Naive thymus-derived CD8-positive, alpha-beta T cell (primary cell): ENCODE measurements at places on chromosomes 3 and 15. TPM values are rescaled to one million over a fixed set of nuclear protein-coding genes. Genes with fewer than 3 reads are reported as not detected.

DNA sequence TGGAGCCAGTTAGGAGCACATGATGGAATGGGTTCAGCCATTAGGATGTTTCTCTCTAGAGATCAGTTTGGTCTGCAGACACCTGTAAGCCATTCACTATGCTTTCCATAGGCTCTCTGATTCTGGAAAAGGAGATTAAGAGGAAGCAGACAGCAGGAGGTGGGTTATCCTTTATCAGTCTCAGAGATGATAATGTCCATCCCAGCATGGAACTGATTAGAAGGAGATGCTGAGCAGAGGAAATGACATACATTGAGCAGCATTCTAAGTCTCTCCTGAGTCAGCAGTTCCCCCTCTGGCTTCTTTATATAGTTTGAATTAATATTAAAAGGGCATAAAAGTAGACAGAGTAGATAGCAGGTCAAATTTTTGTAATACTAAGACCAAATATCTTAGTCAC, 591.1 kb downstream of the GBE1 start:
- DNase-seq, result no peak

DNA sequence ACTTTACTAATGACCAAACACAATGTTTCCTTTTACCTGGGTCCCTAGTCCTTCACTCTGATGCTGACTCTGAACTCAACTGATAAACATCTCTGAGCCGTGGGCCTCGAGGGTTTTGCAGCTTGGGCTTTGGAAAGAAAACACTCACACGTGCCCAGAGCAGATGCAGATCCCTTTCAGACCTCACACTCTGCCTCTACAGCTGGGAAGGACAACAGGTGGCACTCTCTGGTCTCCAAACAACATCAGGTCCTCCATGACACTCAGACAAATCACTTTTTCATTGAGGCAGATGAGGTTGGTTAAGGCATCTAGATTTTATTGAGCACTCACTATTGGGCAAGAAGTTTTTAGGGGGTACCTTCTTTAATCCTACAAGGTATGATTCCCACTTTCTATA, 64.7 kb upstream of the NTRK3 start:
- no peak for DNase-seq

DNA sequence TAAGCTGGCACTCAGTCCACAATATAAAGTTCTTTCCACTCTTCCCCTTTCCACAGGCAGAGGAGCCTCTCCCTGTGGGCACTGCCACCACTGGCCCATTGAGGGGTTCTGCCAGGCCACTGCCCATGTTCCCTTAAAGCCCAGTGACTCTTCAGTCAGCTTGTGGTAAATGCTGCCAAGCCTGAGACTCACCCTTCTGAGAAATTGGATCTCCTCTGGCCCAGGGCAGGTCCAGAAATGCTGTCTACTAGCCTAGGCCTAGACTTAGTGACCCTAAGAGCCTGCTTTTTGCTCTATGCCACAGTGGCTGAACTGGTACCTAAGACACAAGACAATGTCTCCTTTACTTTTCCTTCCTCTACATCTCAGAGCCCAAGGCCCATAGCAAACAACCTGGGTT, 295.8 kb downstream of the RBMS3 start:
- no peak for DNase-seq

DNA sequence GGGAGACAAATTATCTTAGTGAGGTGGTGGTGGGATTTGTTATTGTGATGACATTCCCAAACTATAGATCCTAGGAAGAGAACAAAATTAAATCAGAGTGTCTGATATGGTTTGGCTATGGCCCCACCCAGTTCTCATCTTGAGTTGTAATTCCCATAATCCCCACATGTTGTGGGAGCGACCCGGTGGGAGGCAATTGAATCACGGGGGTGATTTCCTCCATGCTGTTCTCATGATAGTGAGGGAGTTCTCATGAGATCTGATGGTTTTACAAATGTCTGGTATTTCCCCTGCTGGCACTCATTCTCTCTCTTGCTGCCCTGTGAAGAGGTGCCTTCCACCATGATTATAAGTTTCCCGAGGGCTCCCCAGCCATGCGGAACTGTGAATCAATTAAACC, 62.0 kb downstream of the RPL22L1 start:
- DNase-seq, result no peak

DNA sequence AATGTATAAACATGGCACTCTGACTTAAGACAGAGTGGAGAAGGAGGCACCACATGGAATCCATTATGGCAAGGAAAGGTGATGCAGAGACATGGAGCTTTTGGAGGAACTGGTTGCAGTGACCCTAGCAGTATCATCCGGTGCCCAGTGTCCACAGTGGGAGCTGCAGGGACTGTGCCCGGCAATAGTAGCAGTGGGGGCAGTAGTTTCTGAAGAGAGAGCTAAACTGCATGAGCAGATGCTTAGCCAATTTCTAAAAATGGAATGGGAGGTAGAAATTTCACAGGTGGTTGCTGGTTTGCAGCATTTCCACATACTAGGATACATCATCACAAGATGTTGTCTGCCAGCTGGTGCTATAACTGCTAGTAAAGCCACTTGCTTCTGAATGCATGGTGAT, 7.8 kb upstream of the TM2D3 start:
- DNase-seq, result no peak

DNA sequence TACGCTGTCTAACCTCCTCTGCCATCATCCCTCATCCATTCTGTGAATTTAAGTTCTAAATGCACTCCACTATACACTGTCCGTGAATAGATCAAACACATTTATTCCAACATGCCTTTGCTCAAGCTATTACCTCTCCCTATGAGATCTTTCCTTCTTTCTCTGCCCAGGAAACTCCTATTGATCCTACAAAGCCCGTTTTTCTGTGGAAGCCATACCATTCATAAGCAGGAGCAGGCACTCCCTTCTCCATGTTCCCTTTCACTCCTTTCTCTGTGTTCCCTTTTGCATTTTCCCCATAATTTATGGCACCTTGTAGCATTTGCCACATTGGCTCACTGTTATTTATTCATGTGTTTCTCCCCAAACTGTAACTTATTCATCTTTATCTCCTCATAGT, 501.6 kb downstream of the MAGI1 start:
- DNase-seq, result no peak

- no peak for DNase-seq
Measured at GRCh38 chr15:32643907-32644445, 2.5 kb downstream of the SCG5 start.

DNA sequence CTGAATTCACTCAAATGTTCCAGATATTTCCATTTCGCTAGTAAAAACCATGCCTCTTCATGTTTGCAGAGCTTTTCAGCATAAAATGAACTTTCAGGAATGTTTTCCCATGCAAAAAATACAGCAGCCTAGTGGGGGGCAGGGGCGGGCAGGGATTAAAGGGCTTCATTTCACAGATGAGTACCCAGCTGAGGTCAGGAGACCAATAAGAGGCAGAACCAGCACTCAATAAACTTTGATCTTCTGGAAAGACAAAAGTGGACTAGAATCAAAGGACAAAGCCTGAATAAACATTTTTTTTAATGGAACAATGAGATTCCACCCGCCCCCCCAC, 8.0 kb downstream of the KLHL25 start:
- no peak for DNase-seq

DNA sequence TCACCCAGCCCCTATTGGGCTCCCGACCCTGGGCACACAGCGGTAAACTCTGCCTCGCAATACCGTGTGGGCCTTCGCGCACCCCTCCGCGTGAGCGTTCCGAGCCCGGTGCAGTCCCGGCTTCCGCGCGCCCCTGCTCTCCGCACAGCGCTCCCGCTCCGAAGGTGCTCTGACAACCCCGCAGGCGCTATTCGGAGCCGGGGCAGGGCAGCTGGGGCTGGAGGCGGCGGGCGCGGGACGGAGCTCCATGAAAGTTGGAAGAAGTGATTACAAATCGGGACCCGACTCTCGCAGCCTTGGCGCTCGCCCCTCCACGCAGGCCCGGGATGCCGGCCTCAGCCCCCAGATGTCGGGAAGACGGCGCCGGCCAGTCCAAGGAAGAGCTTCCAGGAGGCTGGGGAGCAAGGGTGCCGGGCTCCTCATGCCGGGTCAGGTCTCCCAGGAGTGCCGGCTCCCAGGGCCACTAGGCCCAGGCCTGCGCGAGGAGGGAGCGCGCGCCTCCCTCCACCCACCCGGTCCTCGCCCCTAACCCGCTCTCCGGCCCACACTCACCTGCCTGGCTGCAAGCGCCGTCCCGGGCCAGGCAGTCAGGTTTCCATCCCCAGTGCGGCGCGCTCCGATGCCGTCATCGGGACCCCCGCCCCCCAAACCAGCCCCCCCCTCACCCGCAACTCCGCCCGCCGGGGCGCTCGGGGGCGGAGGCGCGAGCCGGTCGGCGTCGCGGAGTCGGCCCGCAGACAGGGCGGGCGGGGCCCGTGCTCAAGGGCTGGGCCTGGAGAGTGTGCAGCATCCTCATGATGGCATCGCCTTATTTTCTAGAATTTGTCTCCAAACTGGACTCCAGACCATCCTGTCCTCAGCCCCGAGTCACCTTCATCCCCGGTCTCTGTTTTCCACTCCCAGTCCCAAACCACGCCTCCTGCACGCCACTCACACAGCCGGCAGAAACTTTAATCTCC, at the start of gene KIF7:
TSS of gene KIF7 (minus strand) at position 621 of the 959 bp plus-strand sequence. CDS start 2,537 bp downstream, outside the sequence.
- no peak for DNase-seq

DNA sequence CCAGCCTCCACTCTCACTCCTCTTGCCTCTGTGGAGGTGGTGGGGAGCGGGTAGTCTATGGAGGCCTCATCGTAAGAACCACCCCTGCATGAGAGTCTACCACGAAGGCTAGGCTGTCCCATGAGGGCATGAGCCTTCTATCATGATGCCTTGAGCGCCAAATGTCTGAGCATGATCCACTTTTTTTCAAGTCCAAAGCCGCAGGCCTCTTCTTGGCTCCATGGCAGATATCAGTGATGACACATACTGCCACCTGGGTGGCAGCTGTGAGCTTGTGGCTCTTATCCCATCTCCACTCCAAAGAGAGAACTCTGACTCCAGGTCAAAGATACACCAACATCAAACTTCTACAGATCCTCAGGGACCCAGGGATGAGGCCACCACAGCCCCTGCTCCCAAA, 13.5 kb downstream of the POC1A start:
- DNase-seq, result no peak

DNA sequence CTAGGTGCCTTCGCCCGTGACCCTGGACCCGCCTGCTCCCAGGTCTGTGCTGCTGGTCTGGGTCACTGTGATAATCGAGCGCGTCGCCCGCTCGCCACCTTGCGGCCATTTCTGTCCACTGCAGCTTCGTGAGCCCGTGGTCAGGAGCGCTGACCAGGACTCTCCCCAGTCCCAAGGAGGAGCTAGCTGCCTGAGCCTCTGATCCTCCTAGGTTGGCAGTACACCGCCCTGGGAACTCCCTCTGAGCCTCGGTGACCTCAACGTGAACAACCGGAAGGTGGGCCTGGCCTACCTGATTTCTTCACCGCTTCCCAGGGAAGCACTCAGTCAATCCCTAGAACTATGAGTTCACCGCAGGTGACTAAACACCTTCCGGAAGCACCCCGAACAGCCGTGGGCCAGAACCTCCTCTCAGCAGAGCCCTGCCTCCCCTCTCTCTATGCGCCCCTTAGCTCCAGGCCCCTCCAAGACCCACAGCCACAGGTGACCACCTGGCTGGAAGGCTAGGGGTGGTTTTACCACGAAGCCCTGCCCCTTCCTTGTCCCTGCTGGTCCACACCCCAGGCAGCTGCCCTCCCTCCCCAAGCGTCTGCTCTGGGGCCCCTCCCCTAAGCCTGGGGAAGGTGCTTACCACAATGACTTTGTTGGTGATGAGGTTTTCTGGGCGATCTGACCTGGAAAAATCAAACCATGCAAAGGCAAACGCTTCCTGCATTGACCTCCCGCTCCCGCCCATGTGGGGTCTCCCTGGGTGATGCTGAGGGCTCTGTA, 9.7 kb downstream of the PLA2G4D start:
- DNase-seq, result peak; percentile 23

DNA sequence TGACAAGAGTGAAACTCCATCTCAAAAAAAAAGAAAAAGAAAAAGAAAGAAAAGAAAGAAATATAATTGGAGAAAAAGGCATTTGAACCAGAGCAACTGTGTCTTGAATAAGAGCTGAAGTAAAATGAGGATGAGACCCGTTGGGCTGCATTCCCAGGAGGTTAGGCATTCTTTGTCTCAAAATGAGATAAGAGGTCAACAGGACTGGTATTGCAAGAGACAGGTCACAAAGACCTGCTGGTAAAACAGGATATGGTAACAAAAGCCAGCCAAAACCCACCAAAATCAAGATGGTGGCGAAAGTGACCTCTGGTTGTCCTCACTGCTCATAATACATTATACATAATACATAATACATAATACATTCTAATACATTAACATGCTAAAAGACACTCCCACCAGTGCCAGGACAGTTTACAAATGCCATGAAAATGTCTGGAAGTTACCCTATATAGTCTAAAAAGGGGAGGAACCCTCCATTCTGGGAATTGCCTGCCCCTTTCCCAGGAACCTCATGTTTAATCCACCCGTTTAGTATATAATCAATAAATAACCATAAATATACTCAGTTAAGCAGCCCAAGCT, 8.6 kb upstream of the TIPIN start:
- no peak for DNase-seq

DNA sequence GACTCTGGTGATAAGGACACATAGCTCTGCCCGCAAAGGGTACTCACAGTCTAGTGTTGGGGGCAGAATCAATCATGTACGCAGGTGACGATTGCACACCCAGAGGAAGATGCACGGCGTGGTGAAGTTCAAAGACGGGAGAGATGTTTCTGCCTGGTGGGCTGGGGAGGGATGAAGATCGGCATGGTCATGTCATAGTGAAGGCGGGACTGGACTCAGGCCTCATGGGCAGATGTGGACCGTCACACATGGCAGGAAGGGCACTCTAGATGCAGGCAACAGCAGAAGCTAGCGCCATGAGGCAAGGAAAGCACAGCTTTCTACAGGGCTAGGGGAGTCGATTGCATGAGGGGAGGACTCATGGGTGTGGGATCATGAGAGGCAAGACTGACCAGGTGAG, 240.6 kb downstream of the OPA1 start:
- DNase-seq, result no peak

DNA sequence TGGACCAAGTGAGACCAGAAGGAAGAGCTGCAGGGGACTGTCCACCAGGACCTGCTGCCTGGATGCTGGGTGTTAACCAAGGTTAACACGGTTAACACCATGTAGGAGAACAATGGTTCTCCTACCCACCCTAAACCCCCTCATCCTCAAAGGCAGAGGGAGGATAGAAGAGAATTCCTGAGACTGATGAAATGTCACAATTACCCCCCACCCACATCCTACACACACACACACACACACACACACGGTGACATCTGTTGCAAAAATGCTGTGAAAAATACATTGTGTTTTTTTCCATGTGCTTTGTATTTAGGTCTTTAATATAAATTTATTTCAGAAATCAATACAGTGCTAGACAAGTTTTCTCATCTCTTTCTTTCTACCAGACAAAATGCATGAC, 113.9 kb upstream of the HES1 start:
- DNase-seq, result no peak

DNA sequence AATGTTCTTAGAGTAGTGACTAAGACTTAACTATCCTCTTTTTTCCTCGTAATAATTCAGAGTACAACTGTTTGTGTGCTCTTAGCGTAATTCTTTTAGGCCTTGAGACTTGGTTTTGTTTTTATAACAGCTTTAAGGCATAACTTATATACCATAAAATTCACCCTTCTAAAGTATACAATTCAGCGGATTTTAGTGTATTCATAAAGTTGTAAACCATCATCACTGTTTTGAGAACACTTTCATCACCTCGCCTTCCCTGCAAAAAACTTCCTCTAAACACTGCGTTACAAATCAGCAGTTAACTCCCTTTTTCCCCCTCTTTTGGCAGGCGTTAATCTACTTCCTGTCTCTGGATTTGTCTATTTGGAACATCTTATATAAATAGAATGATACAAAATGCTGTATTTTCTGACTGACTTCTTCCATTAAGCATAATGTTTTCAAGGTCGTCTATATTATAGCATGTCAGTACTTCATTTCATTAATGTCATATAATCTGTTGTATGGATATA, 18.7 kb downstream of the DNAJC13 start:
- no peak for DNase-seq

LSAMP gene
- not detected for total RNA-seq

ADCY5 gene
- not detected for total RNA-seq

GOLGA8G gene
- not detected for total RNA-seq
